Naive thymus-derived CD4-positive, alpha-beta T cell (primary cell): ENCODE measurements at places on chromosomes 11 and 22. TPM values are rescaled to one million over a fixed set of nuclear protein-coding genes. Genes with fewer than 3 reads are reported as not detected.

OR10A5 gene
- total RNA-seq: not detected

GRCh38 chr11:76646882-76647534 is 23.5 kb downstream of the LRRC32 start:
- H3K27ac ChIP-seq: no peak overlapping the region
- H3K4me3 ChIP-seq: no peak overlapping the region
- DNase-seq: no peak
- H3K36me3 ChIP-seq: no peaks in the 10 kb centered on the region
- no peaks in the 10 kb centered on the region for H3K27me3 ChIP-seq

- H3K27me3 ChIP-seq: no peaks in the 10 kb centered on the region
- no peak overlapping the region for H3K4me3 ChIP-seq
- no peaks in the 10 kb centered on the region for H3K4me1 ChIP-seq
- no peak overlapping the region for H3K27ac ChIP-seq
- H3K36me3 ChIP-seq: no peaks in the 10 kb centered on the region
These were observed 8.6 kb upstream of the APOBEC3B start for GRCh38 chr22:38973289-38974169.

DNA sequence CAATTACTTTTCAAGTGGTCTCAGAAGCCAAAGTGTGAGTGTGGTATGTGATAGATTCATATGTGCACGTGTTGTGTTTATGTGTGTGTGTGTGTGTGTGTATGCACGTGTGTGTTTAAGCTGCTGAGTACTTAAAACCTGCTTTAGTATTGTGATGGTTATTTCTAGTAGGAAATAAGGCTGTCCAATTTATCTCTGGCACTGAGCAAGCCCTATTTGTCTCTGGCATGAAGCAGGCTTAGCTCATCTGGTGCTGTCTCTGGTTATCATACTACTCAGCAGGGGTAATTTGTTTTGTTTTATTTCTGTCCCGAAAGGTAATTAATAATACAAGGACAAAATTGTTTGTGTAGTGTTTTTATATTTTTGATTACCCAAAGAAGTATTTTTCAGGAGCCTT is 333.7 kb downstream of the FAT3 start:
- H3K27ac ChIP-seq: no peak overlapping the region
- no peaks in the 10 kb centered on the region for H3K36me3 ChIP-seq
- DNase-seq: no peak
- no peak overlapping the region for H3K4me3 ChIP-seq
- no peaks in the 10 kb centered on the region for H3K27me3 ChIP-seq

GRCh38 chr22:27436591-27436990 is 365.0 kb downstream of the MN1 start:
- no peaks in the 10 kb centered on the region for H3K4me1 ChIP-seq
- no peaks in the 10 kb centered on the region for H3K36me3 ChIP-seq
- H3K4me3 ChIP-seq: no peak overlapping the region
- H3K27me3 ChIP-seq: no peaks in the 10 kb centered on the region
- no peak for DNase-seq
- no peak overlapping the region for H3K27ac ChIP-seq

GRCh38 chr11:127618721-127619120 is 618.2 kb upstream of the KIRREL3 start:
- no peak overlapping the region for H3K27ac ChIP-seq
- H3K36me3 ChIP-seq: no peaks in the 10 kb centered on the region
- H3K4me3 ChIP-seq: no peak overlapping the region
- no peak for DNase-seq

GRCh38 chr11:36300650-36301049 is 4.6 kb downstream of the PRR5L start:
- H3K27me3 ChIP-seq: no peaks in the 10 kb centered on the region
- no peak for DNase-seq
- H3K27ac ChIP-seq: no peak overlapping the region
